ENCODE measurements at places on chromosomes 4 and X.

- DNase-seq = peak; percentile 23
Observed at GRCh38 chrX:17674601-17675000, 62.7 kb upstream of the SCML1 start.

GRCh38 chrX:108221301-108221864 lies 129.8 kb downstream of the ATG4A start:
- DNase-seq = no peak

DNA sequence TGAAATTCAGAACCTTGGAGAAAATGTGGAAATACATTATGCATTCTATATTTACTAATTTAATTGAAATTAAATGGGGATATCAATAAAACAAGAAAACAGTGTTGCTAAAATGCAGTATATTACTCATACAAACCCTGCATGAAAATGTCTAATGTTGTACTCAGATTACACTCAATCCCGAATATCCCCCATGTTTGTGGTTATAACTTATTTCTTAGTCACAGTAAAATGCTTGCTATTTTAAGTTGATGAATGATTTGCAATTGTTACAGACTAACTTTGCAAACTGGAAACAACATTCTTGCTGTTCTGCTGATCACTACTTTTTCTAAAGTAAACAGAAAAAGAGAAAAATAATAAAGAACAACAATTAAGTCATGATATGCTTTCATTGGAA lies 33.1 kb upstream of the ANXA10 start:
- peak; percentile 66 for DNase-seq

DNA sequence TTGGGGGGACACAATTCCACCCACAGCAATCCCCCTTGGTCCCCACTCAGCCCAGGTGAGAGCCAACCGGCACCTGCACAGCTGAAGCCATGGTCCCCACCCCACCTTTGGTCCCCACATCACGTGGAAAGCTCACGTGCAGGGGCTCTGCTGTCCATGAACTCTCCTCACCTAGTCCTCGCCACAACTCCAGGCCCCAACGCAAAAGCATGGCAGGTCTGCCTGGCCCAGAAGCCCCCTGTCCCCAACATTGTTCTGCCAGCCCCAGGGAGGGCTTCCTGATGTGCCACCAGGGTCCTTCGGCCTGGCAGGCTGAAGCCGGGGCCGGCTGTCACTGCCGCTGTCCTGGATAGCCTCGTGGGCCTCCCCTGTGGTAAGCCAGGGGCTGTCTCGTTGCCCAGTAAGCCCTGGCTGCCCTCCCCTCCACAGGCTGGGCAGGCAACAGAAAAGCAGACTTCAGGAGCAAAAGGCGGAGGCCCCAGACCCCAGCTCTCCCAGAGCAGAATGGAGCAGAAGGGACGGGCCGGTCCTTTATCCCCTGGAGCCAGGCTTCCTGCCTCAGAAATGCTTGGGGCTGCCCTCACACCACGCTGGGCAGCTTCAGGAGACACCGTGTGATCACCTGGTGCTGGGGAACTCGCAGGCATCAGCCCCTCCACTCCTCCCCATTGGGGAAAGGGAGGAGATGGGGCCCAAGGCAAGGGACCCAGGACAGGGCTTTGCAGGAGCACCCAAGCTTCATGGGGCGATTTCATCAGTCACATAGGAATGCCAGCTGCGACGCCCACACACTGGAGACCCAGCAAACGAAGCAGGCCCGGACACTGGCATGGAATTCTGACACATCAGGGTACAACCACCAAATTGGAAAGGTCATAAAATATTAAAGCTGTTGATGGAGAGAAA lies 103.7 kb downstream of the ADRA2C start:
- no peak for DNase-seq

DNA sequence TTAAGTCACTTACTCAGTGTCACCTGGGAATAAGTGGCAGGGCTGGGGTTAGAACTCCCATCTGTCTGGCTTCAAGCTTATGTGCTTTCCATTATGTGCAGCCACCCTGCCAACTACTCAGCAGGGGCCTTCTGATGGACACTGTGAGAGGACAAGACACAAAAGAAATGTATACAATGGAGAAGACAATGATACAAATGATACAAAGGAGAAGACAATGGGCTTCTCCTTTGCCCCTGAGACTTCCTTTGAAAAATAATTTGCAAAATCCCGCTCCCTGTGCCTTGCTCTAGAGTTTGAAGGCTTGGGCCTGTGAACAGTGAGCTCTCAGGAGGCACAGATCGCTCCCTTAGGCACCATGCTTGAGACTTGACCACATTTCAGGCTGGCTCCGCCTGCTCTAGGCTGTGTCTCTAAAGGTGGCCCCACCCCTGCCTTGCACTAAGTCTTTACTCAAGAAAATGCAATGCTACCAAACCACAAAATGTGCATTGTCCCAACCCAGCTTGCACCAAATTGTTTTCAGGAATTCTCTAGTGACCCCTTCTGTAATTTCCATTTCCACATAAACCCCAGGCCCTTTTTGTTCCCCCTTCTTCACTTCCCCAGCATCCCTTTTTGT lies 27.1 kb upstream of the STX18 start:
- no peak for DNase-seq

GRCh38 chr4:38030023-38030422 lies 69.8 kb downstream of the PTTG2 start:
- DNase-seq = peak; percentile 49

GRCh38 chr4:187811591-187811990 lies 184.0 kb upstream of the ZFP42 start:
- DNase-seq = no peak

DNA sequence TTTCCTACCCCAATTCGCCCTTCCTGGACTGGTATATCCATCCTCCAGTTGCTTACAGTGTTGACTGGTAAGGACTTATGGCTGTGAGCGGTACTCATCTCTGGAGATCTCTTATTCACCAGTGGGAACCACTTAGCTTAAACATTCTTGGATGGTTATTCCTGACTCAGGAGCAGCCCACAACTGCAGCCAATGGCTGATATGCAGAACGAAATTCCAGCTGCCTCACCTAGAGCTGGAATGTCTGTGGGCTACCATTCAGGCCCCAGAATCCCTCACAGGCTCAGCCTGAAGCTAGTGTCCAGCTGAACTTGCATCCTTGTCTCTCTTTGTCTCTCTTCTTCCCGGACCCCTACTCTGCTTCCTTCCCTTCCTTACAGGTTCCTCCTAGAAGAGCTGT lies 138.9 kb upstream of the SMIM31 start:
- no peak for DNase-seq

DNA sequence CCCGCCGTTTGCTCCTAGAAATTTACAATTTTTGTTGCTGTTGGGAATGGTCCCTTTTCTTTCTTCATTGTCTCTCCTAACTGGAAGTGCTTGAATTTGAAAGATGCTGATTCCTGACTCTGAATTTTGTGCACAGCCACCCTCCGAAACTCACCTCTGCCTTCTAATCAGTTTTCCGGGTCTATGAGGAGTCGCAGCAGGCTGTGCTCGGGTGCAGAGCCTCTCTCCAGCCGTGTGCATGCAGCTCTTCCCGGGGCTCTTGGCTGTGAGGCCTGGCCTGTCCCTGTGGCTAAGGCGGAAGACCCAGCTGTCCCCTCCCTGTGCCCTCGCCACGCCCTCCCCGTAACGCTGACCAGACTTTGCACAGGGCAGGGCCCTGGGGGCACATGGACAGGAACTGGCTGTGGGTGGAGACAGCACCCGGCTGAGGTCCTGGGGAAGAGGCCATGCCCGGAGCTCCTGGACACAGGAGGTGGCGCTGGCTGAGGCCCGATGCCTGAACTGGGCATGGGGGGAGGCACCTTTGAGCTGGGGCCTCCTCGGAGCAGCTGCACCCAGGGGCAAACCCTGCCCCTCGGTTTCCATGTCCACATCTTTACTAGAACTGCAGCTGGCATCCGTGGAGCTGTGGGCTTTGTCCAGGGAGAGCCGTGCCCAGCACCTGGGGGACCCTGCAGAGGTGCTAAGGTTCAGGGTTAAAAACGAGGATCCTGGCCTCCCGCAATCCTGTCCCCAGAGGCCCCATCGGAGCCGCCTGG lies 32.6 kb upstream of the SPON2 start:
- peak; percentile 65 for DNase-seq

- DNase-seq = no peak
Observed at GRCh38 chrX:110159865-110160264, 157.0 kb downstream of the TMEM164 start.

GRCh38 chrX:49198540-49199314 lies 1.3 kb downstream of the SYP start:
- DNase-seq = no peak

- no peak for DNase-seq
Observed at GRCh38 chr4:185540040-185540439, 4.7 kb upstream of the PDLIM3 start.

DNA sequence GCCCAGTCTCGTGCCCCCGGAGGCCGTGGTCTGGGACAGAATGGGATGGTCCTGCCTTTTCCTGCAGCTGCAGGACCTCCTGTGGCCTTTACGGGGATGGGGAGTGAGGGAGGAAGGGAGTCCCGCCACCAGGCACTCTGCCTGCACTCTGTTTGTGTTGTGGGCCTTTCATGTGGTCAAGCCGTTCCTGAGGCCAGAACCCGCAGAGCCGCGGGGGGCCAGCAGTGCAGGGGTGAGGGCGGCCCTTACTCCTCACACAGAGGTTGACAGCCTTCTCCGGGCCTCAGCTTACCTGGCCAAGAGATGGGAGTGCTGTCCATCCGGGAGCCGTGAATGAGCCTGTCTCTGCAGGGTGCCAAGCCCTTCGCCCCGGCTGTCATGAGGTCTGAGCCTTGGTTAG lies 230.7 kb downstream of the AFAP1 start:
- no peak for DNase-seq

- no peak for DNase-seq
Observed at GRCh38 chr4:56821381-56822243, at the start of gene SPINK2. TSS of gene SPINK2 (minus strand) at chr4:56821701. CDS start at chr4:56821662, 39 bp downstream.

DNA sequence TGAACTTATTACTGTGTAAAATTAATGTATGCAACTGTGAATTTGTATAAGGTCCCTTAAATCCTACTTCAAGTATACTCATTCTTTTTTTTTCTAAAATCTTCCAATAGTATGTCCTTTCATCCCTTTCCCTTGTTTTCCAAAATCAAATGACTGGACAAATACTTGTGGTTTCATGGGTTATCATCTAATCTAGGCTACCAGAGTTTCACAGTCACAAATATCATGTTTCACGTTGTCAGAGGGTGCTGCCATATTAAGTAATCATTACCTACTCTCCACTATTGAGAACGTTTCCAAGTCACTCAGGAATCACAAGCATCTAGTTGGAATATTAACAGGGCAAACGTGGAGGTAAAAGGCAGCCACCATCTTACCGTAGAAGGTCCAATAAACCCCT lies 1235.0 kb upstream of the TENM3 start:
- DNase-seq = no peak
